ENCODE measurements at places on chromosomes 13 and 19.
A peak's percentile ranks its signal among the peaks of the same experiment; 100 is the strongest.

- no peaks in the 10 kb centered on the region for H3K4me1 ChIP-seq
- H3K36me3 ChIP-seq: no peaks in the 10 kb centered on the region
- H3K27me3 ChIP-seq: no peaks in the 10 kb centered on the region
- H3K27ac ChIP-seq: no peak overlapping the region
- no peak for DNase-seq
- no peak overlapping the region for H3K4me3 ChIP-seq
Measured at GRCh38 chr13:25727810-25728209, 324.0 kb downstream of the SHISA2 start.

- no peak overlapping the region for H3K27ac ChIP-seq
- no peak for DNase-seq
- H3K4me1 ChIP-seq: no peaks in the 10 kb centered on the region
- no peaks in the 10 kb centered on the region for H3K36me3 ChIP-seq
- no peaks in the 10 kb centered on the region for H3K27me3 ChIP-seq
Measured at GRCh38 chr13:28041031-28041461, 52.6 kb upstream of the URAD start.

- H3K4me1 ChIP-seq: peaks cover 3% of the 10 kb centered on the region
- no peak for DNase-seq
- peak overlapping the region; percentile 20 for H3K4me3 ChIP-seq
- H3K27ac ChIP-seq: peak overlapping the region; percentile 38
- no peaks in the 10 kb centered on the region for H3K27me3 ChIP-seq
Measured at GRCh38 chr13:42985312-42986175, 6.5 kb downstream of the EPSTI1 start.

DNA sequence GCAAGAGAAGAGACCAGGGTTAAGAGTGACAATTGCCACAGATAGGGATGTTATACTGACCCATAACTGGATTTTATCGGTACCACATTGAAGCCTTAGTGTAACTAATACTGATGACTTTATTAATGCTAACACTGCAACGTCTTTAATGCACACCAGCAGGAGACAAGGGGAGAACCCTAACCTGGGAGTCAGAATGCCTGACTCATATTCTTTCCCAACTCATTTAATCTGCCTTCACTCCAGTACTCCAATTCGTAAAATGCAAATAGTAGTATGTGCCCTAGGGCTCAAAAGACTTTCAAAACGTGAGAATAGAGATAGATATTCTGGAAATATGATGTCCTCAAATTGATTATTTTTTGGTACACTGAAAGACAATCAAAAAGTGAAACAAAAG, 62.4 kb downstream of the GPC6 start:
- H3K36me3 ChIP-seq: no peaks in the 10 kb centered on the region
- no peak overlapping the region for H3K27ac ChIP-seq
- H3K4me1 ChIP-seq: no peaks in the 10 kb centered on the region
- no peak for DNase-seq

DNA sequence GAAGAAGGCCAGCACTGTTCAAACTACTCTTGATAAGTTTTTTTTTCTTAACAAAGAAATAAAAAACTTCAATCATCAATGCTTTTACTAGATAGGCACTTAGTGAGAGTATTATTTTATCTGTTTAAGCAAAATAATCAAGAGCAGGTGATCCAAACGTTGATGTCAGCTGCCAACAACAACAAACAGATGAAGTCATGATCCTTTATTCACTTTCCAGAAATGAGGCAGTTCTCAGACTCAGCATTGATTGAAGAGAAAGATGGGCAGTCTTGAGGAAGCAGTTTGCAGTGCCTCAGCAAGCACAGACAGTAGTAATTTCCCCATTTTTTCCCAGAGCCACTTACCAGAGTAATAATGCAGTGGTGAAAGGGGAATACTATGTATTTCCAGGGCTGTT, 38.4 kb upstream of the CSNK1A1L start:
- no peaks in the 10 kb centered on the region for H3K4me1 ChIP-seq
- no peaks in the 10 kb centered on the region for H3K27me3 ChIP-seq
- no peak for DNase-seq
- no peak overlapping the region for H3K27ac ChIP-seq
- H3K36me3 ChIP-seq: no peaks in the 10 kb centered on the region

- no peak for DNase-seq
- H3K27ac ChIP-seq: no peak overlapping the region
- H3K27me3 ChIP-seq: no peaks in the 10 kb centered on the region
- H3K4me1 ChIP-seq: no peaks in the 10 kb centered on the region
- H3K4me3 ChIP-seq: no peak overlapping the region
Measured at GRCh38 chr13:27101289-27101688, 70.3 kb downstream of the USP12 start.

- no peak for DNase-seq
- H3K27me3 ChIP-seq: no peaks in the 10 kb centered on the region
- no peaks in the 10 kb centered on the region for H3K4me1 ChIP-seq
- peak overlapping the region; percentile 16 for H3K4me3 ChIP-seq
- H3K27ac ChIP-seq: peak overlapping the region; percentile 54
Measured at GRCh38 chr19:58054901-58055874, 3.9 kb upstream of the ZNF135 start.

- no peaks in the 10 kb centered on the region for H3K27me3 ChIP-seq
- peaks cover 52% of the 10 kb centered on the region for H3K36me3 ChIP-seq
- H3K4me3 ChIP-seq: no peak overlapping the region
- no peak for DNase-seq
- H3K27ac ChIP-seq: no peak overlapping the region
- H3K4me1 ChIP-seq: peaks cover 19% of the 10 kb centered on the region
Measured at GRCh38 chr13:98022210-98022609, 68.7 kb downstream of the IPO5 start.

GRCh38 chr13:39870197-39870747, 214.8 kb downstream of the COG6 start:
- H3K4me1 ChIP-seq: no peaks in the 10 kb centered on the region
- no peak overlapping the region for H3K4me3 ChIP-seq
- no peak for DNase-seq
- no peaks in the 10 kb centered on the region for H3K36me3 ChIP-seq
- H3K27ac ChIP-seq: no peak overlapping the region

DNA sequence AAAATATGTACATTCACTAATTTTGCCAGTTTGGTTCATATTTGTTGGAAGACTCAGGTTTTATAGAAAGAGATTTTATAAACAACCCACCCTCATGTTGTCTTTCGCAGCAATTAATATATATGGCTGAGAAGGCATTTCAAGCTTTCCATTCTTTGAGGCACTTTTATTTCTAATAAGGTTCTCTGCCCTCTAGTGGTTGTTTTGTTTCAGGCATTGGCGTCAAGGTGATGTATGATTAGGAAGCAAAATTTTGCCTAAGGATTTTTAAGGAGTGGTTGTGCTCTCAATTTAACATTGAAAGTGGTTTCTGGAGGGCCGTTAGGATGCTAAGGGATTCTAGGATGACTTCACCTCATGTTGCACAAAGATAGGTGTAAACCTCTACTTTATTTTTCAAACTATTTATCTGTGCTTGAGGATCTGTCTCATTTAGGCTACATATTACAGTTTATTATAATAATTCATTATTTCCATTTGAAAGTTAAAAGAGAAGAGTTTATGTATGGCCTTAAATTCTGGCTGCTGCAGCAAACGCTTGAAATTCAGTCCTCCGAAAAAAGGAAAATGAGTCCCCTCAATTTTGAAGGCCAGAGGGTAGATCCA, 35.9 kb downstream of the OXGR1 start:
- H3K27ac ChIP-seq: no peak overlapping the region
- H3K27me3 ChIP-seq: no peaks in the 10 kb centered on the region
- H3K4me3 ChIP-seq: no peak overlapping the region

GRCh38 chr13:87671753-87672605, 808 bp downstream of the SLITRK5 start:
- no peak for DNase-seq
- H3K27me3 ChIP-seq: peaks cover 9% of the 10 kb centered on the region
- peaks cover 17% of the 10 kb centered on the region for H3K4me1 ChIP-seq

GRCh38 chr13:40631605-40632004, 34.8 kb downstream of the FOXO1 start:
- H3K4me1 ChIP-seq: peaks cover 23% of the 10 kb centered on the region
- no peak overlapping the region for H3K27ac ChIP-seq
- no peaks in the 10 kb centered on the region for H3K36me3 ChIP-seq
- DNase-seq: no peak
- H3K27me3 ChIP-seq: no peaks in the 10 kb centered on the region

DNA sequence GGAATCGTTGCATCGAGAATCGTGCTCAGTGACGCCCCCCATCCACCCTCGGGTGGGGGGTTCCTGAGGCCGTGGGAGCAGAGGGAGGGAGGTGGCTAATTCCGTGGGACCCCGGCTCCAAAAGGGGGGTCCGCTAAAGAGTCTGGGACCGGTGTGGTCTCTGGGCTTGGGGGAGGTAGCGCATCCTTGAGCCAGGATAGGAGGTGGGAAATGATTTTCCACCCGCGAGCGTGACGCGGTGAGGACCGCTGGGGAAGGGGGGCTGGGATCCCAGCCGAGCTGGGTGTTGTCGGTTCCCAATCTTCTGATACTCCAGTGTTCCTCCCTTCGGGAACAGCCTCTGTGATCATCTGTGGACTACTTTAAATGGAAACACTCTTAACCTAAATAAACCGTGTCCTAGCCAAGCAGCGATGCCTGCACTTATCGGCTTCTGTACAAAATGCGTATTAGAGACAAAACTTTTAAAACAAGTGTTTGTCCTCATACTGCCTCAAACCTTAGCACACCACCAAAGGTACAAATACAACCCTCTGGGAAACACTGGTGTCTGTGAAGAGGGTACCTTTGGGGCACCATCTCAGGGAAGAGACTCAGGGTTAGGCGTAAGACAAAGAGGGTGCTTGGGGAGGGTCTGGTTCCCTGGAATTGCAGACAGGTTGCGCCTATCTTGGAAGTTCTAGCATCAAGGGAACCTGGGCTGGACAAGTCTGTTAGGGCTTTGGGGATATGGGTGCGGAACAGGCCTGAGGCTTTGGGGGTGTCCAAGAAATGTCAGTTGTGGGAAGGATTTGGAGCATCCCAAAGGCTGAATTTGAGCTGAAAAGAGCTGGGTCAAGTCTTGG, 16.0 kb downstream of the KCNC3 start:
- no peak overlapping the region for H3K27ac ChIP-seq
- peaks cover 4% of the 10 kb centered on the region for H3K36me3 ChIP-seq
- H3K4me3 ChIP-seq: no peak overlapping the region
- peaks cover 4% of the 10 kb centered on the region for H3K27me3 ChIP-seq
- DNase-seq: no peak

- H3K4me1 ChIP-seq: peaks cover 29% of the 10 kb centered on the region
- no peak overlapping the region for H3K4me3 ChIP-seq
- H3K27me3 ChIP-seq: no peaks in the 10 kb centered on the region
- peaks cover 16% of the 10 kb centered on the region for H3K36me3 ChIP-seq
- H3K27ac ChIP-seq: peak overlapping the region; percentile 78
- no peak for DNase-seq
Measured at GRCh38 chr19:1397838-1398237, 3.5 kb downstream of the GAMT start.

DNA sequence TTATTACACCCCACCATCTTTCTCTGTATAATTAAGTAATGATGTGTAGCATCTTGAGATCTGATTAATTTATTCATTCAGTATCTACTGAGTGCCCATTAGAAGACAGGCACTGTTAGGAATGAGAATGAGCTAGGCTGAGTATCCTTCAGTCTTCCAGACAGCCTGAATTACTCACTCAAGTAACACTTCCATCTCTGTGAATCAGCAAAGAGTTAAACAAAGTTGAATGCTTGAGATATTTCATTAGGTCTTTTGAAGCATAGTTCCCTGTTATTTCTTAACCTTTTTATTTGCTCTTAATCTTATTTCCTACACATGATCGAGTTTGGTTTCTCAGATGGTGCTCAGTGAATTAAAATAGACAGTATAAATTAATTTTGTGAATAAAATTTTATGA, 413.7 kb downstream of the DCT start:
- H3K4me3 ChIP-seq: no peak overlapping the region
- no peaks in the 10 kb centered on the region for H3K4me1 ChIP-seq
- H3K27me3 ChIP-seq: no peaks in the 10 kb centered on the region
- no peak overlapping the region for H3K27ac ChIP-seq
- no peak for DNase-seq

- no peaks in the 10 kb centered on the region for H3K4me1 ChIP-seq
- H3K36me3 ChIP-seq: no peaks in the 10 kb centered on the region
- H3K4me3 ChIP-seq: no peak overlapping the region
- H3K27ac ChIP-seq: no peak overlapping the region
- no peaks in the 10 kb centered on the region for H3K27me3 ChIP-seq
Measured at GRCh38 chr13:101115762-101116171, 300.5 kb downstream of the NALCN start.

GRCh38 chr13:79870766-79871165, 389.8 kb downstream of the NDFIP2 start:
- H3K4me1 ChIP-seq: no peaks in the 10 kb centered on the region
- H3K27ac ChIP-seq: no peak overlapping the region
- no peaks in the 10 kb centered on the region for H3K27me3 ChIP-seq
- no peaks in the 10 kb centered on the region for H3K36me3 ChIP-seq
- no peak for DNase-seq

DNA sequence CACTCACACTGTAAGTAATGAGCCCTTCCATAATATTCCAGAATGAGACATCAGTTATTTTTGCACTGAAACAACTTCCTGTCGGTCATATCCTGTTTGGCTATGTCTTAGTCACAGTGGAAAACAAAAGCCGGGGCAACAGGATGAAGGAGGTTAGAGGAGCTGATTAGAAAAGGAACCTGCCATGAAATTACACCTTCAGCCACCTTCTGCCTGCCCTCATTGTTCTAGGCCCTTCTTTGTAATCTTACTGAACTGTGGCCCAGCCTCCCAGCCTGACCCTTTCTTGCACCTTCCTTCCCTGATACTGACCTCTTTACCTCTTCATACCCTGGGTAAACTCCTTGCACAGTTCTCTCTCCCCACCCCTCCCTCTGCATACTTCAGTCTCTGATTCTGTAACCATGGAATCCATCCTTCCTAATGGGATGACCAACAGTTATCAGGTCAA, 67.3 kb downstream of the DOCK9 start:
- no peaks in the 10 kb centered on the region for H3K4me1 ChIP-seq
- no peaks in the 10 kb centered on the region for H3K27me3 ChIP-seq
- H3K27ac ChIP-seq: no peak overlapping the region
- H3K4me3 ChIP-seq: no peak overlapping the region
- no peak for DNase-seq
- H3K36me3 ChIP-seq: peaks cover 2% of the 10 kb centered on the region

GRCh38 chr13:31675440-31675953, 63.8 kb upstream of the RXFP2 start:
- no peak overlapping the region for H3K27ac ChIP-seq
- H3K27me3 ChIP-seq: peaks cover 5% of the 10 kb centered on the region
- DNase-seq: no peak
- H3K4me3 ChIP-seq: no peak overlapping the region
- H3K4me1 ChIP-seq: no peaks in the 10 kb centered on the region

- no peak overlapping the region for H3K27ac ChIP-seq
- no peak for DNase-seq
- no peaks in the 10 kb centered on the region for H3K27me3 ChIP-seq
- peaks cover 3% of the 10 kb centered on the region for H3K4me1 ChIP-seq
Measured at GRCh38 chr13:47418206-47418920, 521.5 kb upstream of the HTR2A start.

- H3K4me1 ChIP-seq: peaks cover 13% of the 10 kb centered on the region
- H3K27ac ChIP-seq: no peak overlapping the region
- H3K4me3 ChIP-seq: no peak overlapping the region
- no peaks in the 10 kb centered on the region for H3K27me3 ChIP-seq
Measured at GRCh38 chr13:40061466-40062450, 406.3 kb downstream of the COG6 start.

- H3K27me3 ChIP-seq: no peaks in the 10 kb centered on the region
- no peaks in the 10 kb centered on the region for H3K36me3 ChIP-seq
- no peak overlapping the region for H3K27ac ChIP-seq
- H3K4me1 ChIP-seq: peaks cover 2% of the 10 kb centered on the region
- no peak overlapping the region for H3K4me3 ChIP-seq
Measured at GRCh38 chr13:29118471-29118870, 298.3 kb downstream of the MTUS2 start.

GRCh38 chr13:93375491-93375890, 148.9 kb downstream of the GPC6 start:
- H3K27ac ChIP-seq: no peak overlapping the region
- no peak overlapping the region for H3K4me3 ChIP-seq
- no peaks in the 10 kb centered on the region for H3K27me3 ChIP-seq
- H3K36me3 ChIP-seq: no peaks in the 10 kb centered on the region
- no peaks in the 10 kb centered on the region for H3K4me1 ChIP-seq

Measured in liver (tissue), 10 donors.